Type B pancreatic cell (in vitro differentiated cells): ENCODE measurements at places on chromosomes 7 and 10.

DNA sequence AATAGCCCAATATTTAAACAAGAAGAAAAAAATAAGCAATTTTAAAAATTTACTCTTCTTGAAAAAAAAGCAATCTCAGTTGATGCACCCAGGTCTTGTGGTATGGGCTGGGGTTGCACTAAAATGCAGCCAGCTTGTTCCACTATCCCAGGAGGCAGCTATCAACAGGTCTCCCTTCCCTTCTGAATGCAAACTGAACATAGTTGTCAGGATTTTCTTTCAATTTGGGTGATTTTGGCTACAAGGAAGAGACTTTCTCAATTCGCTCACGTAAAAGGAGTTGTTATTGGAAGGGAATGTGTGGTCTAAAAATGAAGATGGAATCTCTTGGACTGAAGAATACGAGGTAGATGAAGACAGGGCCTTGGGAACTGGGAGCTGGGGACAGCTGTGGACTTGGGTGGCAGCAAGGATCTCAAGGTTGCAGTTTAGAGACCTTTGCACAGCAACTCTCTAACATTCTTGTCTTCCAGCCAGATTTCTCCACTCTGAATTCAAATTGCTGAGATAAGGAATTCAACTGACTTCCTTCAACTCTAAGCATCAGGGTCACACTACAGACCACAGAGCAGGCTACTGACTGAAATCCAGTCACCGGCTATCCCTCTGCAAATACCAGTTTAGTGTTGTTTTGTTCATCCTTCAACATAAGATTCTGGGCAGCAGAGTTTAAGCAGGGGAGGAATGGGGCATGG is 3.1 kb upstream of the TMEM26 start:
- DNase-seq: no peak

- DNase-seq: no peak
Observed at GRCh38 chr7:92634205-92634604, 44.0 kb upstream of the FAM133B start.

- no peak for DNase-seq
Observed at GRCh38 chr10:4662576-4663161, 163.3 kb upstream of the AKR1E2 start.

DNA sequence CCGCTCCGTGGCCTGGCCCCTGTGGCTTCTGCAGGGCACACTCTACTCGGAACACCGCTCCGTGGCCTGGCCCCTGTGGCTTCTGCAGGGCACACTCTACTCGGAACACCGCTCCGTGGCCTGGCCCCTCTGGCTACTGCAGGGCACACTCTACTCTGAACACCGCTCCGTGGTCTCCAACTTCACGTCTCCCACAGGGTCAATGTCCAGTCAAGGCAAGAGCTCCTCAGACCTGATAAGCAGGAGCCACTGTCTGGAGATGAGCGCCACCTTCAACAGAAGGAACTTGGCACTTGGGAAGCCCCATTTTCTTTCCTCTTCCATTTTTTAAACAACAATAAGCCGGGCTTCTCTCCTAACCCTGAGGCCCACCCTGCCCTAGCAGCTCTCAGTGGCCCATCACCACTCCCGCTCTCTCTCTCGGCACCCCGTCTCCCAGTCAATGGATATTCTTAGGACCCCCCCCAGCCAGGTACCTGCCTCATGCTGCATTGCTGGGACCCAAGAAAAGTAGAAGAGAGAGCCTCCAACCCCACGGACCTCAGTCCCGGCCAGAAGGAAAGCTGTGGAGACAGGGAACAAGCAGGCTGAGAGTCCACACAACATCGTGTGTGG is 56.3 kb downstream of the PRKAG2 start:
- no peak for DNase-seq

DNA sequence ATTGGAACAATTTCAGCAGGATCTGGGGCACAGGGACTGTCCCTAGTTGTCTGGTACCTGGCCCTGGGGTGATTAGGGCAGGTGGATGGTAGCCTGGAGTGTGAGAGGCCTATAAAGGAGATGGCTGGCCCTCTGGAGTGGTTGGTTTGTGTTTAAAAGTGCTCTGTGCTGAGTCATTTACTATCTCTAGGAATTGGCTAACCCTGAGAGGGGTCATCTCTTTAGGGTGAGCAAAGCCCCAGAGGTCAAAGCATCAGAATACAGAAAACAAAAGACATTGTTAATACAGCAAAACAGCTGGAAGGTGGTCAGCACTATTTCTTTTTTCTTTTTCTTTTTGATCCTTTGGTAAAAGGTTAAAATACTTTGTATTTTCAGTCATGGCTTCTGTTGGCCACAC is 43.4 kb upstream of the BMPER start:
- DNase-seq: no peak

GRCh38 chr10:32054094-32054493 is 2.1 kb downstream of the KIF5B start:
- DNase-seq: no peak

DNA sequence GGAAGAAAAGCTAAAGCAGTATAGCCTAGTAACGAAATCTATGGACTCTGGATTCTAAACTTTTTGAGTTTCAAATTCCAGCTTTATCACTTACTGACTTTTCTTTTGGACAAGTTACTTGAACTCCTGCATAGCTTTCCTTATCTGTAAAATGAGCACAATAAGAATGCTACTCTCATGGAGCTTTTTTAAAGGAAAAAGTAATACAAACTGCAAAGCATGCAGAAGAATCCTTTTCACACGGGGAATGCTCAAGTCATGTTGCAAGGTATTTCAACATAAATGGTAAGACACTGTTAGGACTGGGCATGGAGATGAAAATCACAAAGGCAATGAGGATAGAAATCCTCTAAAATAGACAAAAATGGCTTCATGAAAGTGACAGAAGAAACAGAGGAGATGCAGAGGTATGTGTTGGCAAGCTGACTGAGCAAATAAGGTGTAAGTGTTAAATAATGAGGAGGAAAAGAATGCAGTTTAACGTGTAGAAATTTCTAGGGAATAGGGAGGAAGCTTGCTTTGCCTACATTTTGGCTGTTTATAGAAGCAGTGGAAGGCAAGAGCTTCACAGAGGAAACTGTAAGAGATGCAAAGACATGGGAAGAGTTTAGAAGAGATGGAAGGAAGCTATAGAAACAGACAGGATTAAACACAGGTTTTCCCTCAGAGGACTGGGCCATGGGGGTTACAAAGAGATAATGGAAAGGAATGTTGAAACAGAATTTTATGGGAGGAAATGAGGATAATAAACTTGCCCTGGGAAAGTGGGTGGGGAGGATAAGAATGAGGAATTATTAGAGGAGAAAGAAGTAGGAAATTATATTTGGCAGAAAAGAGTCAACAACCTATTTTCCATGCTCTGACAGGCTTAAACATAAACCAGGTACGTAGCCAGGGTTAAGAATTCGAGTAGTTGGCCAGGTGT is 28.8 kb upstream of the SNX13 start:
- DNase-seq: no peak

DNA sequence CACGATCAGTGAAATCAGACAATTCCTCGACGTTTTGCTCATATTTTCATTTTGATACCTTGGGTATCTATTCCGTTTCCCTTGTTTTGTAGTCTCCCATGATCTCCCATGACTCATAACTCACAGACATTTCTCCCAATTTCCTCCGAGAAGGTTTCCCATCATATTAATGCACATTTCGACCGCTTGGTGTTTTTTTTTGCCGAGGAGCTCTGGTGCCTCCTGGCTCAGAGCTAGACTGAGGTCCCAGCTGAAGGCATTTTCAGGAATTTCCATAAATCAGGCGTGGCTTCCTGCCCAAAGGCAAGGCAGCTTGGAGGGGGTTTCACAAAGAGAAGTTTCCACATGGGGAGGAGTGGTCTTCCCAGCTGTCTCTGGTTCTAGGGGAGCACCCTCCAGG is 148.2 kb upstream of the TNS3 start:
- DNase-seq: no peak

DNA sequence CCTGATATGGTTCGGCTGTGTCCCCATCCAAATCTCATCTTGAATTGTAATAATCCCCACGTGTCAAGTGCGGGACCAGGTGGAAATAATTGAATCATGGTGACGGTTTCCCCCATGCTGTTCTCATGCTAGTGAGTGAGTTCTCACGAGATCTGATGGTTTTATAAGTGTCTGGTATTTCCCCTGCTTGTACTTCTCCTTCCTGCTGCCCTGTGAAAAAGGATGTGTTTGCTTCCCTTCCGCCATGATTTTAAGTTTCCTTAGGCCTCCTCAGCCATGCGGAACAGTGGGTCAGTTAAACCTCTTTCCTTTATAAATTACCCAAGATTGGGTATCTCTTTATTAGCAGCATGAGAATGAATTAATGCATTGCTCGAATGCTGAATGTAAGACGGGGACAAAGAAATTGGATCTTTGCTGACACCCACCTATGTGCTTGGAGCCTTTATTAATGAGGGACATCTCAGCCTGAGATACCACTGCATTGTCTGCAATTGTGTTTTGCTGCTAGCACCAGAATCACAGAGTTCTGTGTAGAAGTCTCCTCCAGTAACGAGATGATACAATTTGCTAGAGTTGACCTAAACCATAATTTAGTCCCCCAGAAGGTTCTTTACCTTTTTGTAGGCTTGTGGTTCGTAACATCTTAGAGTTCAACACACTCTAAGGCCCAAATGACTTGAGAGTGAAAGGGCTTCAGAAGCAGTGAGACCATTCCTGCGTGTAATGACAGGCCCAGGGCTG is 28.6 kb downstream of the SLC35B4 start:
- DNase-seq: no peak

GRCh38 chr7:28536259-28536658 is 123.9 kb downstream of the CREB5 start:
- DNase-seq: no peak

- no peak for DNase-seq
Observed at GRCh38 chr10:99981581-99982199, 28.1 kb downstream of the DNMBP start.

DNA sequence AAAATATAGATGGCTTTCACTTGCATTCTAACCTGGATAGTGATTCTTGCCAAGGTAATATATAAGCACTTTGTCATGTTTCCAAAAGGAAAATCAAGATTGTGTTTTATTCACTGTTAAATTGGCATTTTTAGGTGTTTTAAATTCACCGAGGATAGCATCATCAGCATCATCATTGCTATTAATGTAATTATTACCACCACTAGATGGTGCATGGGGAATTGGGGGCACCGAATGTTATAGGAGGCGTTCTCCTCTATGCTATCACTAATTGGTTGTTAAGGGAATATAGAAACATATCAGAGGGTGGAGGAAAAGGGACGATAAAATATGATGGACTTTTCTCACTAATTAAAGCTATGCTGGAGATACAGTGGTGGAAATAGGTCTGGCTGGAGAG is 95.5 kb downstream of the CELF2 start:
- DNase-seq: no peak

GRCh38 chr7:155699180-155699579 is 54.7 kb downstream of the RBM33 start:
- no peak for DNase-seq

GRCh38 chr10:61565819-61566560 is 96.7 kb upstream of the CABCOCO1 start:
- no peak for DNase-seq

- no peak for DNase-seq
Observed at GRCh38 chr7:23967949-23968599, 258.1 kb downstream of the STK31 start.
